ENCODE measurements at places on chromosomes 6 and 20.

DNA sequence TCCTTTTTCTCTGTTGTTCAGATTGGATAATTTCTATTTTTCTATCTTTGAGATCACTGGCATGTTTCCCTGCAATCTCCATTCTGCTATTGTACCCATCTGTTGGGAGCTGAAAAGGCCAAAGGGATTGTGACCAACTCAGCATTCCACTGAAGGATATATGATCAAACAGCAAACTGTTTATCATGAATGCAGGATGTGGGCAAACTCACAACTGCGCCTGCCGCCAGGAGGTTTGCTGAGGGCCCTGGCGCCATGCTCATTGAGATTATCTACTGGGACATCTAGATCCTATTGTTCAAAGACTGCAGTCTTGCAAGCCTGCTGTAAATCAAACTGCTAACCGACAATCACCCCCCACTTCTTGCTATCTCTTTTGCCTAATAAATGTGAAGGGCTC is 3.8 kb upstream of the FKBP1A start:
- no peak for DNase-seq

DNA sequence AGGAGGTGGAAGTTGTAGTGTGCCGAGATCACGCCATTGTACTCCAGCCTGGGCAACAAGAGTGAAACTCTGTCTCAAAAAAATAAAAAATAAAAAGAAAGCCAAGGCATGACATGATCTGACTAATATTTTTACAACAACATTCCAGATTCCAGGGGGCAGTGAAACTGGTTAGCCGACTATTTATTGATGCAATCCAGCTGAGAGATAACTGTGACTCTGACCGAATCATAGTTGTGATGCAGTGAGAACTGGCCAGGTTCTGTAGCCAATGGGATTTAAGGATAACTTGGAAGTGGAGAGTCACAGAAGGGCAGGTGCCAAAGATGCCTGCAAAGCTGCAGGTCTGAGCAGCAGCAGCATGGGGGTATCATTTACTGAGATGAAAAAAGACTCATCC is 82.9 kb upstream of the TSHZ2 start:
- no peak for DNase-seq

- no peak for DNase-seq
Measured at GRCh38 chr6:98695091-98695801, 139.1 kb upstream of the POU3F2 start.

DNA sequence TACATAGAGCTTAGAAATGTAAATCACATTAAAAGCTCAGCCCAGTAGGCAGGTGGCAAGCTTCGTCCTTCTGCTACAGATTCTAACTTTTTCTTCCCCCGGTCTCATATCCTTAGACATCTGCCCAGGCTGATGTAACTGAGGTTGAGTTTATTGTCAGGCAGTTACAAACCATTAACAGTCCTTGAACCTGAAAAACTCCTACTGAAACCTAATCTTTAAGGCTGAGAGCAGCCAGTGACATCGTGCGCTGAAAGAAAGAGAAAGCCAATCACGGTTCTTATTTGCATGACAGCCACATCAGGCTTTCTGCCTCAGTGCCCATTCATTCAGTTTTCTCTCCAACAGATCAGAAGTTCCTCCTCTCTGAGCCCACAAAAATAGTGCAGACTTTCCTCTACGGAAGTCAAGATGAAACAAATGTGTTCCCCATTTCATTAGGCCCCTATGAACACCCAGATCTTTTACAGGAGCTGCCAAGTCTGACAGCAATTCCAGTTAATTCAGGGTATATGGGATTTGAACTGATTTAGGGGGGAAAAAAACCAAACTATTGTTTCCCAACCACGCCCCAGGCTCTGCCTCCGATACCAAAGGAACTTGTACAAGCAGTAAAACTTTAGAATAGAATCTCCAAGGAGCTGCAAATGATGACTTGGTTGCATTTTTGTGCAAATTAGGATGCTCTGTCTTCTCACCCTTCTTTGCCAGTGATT is at the start of gene NHSL1:
TSS of gene NHSL1 (minus strand) at position 192 of the 716 bp plus-strand sequence. CDS start 204 bp downstream, outside the sequence.
- DNase-seq: peak; percentile 33

GRCh38 chr6:133895573-133896343 is 6.8 kb downstream of the TCF21 start:
- DNase-seq: no peak

DNA sequence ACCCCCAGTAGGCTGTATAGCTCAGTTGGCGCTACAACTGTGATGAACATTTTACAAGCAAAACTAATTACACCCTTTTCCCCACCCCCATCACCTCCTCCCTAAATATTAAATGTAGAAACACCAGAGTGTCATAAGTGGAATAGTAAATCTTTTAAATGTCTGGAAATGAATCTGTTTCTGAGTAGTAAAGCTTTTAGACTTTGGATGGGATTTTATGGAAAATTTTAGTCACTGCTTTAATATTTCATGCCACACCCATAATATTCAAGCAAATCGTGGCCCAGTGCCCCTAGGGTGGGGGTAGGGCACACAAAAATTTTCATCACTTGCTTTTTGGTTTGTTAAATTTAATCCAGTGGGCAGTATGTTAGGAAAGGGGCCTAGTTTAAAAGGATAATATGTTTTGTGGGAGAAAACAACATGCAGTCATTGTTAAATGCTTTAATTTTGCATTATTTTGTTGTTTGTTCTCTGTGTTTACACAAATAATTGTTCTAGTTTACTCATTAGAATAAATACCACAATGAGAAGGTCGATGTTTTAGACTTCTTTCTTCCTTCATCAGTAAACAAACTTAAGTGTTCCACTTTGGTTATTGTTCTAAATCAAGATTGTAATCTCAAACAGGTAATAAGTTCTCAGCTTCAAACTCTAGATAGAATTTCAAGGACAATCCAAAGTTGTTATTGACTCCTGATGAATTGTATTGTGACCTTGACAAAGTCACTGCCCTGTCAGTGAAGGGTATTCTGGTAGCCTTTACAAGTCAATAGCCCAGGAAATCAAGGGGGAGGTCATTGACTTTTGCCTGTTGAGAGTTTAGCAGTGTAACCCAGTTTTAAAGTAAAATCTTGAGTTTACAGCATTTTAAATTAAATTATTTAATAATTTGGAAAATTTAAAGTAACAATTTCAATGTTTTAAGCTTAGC is 79.2 kb downstream of the CBFA2T2 start:
- no peak for DNase-seq

- DNase-seq: no peak
Measured at GRCh38 chr20:47984437-47984836, 199.2 kb upstream of the SULF2 start.

- DNase-seq: no peak
Measured at GRCh38 chr20:44701858-44702256, 13.3 kb upstream of the CCN5 start.

DNA sequence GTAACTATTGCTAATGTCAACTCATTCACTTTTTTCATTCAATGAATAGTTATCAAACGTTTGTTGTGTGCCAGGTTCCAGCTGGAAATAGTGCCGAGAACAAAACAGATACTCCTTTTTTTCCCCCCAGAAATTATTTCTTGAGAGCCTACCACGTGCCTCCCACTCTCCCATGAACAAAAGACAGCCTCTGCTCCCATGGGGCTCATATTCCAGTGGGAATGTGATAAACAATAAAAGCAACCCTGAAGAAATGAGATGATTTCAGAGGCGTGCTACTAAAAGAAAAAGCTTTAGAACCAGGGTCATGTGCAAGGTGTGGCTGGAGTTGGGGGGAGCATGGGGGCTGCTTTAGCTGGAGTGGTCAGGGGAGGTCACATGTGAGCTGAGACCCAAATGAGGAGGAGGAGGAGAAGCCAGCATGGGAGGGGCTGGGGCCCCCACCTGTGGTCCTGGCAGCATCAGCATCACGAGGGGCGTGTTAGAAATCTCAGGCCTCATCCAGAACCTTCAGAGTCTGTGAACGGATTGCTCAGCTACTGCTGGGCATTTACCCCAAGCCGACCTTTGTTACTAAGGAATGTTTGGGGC is 157.4 kb downstream of the EYA2 start:
- DNase-seq: no peak

DNA sequence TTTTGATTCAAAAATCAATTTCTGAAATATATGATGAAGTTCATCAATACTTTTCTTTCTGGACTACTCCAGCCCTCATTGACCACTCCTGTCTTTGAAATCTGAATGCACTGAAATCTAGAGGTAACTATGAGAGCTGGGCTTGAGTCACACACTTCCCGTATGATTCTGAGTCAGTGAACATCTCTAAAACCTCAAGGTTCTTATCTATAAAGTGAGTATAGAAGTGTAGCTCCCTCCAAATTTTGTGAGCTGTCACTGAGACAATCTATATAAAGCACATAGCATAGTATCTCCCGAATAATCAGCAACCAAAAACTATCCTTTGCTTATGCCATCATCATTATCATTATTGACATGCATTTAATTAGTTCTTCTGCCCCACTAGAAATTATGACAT is 182.4 kb downstream of the TSHZ2 start:
- no peak for DNase-seq

GRCh38 chr20:43955062-43955749 is 40.6 kb downstream of the TOX2 start:
- no peak for DNase-seq

DNA sequence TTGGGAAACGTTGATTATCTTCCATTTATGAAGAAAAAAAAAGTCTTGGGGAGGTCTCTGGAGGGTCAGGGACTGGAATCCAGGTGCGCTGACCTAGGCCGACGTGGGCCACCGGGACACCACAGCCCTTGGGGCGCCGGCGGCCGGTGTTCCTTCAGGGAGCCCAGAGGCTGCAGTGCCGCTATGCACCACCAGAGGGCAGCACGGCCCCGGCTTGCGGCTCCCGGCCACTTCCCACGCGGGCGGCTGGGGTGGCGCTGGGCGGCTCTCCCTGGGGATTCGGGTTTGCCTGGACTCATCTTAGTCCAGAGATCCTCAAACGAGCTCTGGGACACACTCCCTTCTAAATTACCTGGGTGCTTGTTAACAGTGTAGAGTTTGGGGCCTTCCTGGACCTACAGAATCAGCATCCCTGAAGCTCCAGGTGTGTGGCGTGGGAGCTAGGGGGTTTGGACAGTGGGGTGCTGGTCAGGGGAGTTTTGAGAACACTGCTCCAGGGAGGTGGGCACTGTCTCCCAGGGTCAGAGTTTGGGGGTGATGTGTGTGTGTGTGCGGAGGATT is 23.0 kb upstream of the GTSF1L start:
- no peak for DNase-seq

- DNase-seq: no peak
Measured at GRCh38 chr20:4087923-4088322, 72.6 kb upstream of the RNF24 start.

GRCh38 chr20:56343861-56344381 is 14.9 kb upstream of the FAM210B start:
- DNase-seq: no peak

DNA sequence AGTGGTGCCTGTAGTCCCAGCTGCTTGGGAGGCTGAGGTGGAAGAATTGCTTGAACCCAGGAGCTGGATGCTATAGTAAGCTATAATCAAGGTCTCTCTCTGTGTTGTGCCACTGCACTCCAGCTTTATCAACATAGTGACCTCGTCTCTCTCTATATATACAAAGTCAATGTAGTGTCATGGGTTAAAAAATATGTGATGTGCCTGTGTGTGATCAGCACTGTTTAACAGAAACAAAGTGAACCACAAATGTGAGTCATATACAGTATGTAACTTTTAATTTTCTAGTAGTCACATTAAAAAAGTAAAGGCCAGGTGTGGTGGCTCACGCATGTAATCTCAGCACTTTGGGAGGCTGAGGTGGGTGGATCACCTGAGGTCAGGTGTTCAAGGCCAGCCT is 85.3 kb upstream of the RNF24 start:
- no peak for DNase-seq

DNA sequence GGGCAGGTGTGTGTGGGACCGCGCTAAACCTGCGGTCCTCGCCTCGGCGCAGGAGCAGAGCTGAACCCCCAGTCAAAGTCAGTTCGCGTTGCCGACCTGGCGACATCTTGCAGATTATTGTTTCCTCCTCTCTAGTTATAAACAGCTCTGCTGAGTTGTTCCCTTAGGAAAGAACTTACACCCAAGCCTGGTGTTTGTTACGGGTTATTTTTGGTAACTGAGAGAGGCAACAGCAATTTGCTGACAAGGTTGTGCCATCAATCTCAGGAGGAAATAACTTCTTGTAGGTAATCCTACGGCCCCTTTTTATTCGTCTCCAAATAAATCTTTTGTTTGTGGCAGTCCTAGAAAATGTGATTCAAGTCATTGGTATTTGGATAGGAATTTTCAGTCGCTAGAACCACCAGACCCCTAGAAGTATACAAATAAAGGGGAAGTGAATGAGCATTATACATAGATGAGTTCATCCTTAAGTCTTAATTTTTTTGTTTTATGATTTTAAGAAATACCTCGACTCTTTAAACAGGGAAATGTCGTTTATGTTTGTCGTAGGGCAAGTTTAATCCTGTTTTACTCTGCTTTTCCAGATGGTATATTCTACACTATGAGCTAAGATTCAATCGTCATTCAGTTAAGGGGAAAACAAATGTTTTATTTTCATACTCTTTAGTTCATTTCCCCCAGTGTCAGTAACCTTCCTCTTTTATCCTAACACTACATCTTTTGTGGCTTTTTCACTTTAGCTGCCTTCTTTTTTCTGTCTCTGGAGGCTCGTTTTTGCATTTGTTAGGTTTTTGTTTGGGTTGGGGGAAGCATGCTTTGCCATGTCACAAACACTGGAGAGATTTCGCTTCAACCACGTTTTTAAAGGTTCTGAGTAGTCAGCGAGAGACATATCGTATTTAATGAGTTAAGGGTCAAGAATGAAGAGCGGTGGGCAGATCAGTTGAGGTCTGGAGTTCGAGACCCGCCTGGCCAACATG is 1.2 kb downstream of the PM20D2 start:
- no peak for DNase-seq

DNA sequence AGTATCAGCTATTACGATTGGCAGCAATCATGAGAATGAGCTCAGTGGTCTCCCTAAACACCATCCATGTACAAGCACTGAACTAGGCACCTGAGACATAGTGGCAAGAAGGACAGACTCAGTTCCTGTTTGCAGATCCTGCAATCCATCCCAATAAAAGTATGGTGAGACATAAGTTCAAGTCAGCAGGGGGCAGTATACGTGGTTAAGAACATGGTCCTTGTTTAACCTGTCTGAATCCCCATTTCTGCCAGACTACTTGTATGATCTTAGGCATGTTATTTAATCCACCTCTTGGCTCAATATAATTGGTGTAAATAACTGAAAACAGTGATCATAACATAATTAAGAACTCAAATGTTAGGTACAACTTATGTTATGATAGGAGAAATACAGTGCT is 33.2 kb upstream of the PNISR start:
- DNase-seq: no peak

DNA sequence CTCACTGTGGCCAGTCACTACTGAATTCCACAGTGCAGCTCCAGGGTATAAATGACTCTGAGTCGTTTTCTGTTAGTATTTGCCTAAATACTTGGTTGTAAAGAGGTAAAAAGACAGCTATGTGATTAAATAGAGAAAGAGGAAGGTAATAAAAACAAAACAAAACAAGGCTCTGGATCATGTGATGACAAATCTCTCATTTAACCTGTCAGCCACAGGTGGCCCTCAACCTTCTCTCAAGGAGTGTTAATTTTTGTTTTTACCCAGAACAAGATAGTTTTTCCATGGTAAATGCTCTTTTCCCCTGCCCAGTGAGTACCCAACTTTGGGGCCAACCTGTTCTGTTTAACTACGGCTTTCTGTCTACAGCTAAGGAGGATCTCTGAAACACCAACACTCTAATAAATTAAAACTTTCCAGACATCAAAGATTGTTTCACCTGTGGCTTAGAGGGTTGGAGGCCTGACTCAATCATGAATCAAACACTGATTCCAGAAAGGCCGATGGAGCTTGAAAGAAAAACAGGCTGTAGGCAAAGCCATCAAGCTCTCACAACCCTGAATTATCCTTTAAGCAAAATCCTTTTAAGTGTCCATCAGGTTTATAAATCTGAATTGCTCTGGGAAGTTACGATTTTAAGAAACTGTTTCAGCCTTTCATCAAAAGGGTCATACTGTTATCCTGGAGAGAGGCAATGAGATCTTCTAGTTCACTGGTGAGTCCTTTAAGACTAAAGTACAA is 81.5 kb upstream of the BCLAF1 start:
- DNase-seq: no peak

Data from GF-D8 (cell line).